Activated naive CD8-positive, alpha-beta T cell treated with anti-CD3 and anti-CD28 coated beads, Interleukin-2, amount 10 ng/mL, durations not matched to agents 7 days and 5 days (primary cell): ENCODE measurements at places on chromosomes 16 and 17.

DNA sequence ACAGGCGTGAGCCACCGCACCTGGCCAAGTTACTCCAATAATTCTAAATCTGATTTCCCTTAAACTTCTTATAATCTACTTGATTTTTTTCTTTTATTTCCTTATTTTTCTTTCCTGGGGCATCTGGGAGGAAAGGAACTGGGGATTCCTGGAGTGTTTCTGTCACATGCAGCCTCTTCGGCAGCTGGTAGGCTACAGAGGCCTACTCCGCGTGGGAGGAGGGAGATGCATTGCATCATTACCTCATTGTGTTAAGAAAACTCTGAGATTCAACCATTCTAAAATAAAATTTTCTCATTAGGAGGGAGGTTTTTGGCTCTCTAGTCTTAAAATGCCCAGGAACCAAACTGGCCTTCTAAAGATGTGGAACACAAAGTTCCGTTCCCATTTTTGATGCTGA, 64.0 kb downstream of the SOX9 start:
- no peak for DNase-seq

GRCh38 chr16:83888672-83889044, 10.3 kb upstream of the MLYCD start:
- DNase-seq, result no peak

DNA sequence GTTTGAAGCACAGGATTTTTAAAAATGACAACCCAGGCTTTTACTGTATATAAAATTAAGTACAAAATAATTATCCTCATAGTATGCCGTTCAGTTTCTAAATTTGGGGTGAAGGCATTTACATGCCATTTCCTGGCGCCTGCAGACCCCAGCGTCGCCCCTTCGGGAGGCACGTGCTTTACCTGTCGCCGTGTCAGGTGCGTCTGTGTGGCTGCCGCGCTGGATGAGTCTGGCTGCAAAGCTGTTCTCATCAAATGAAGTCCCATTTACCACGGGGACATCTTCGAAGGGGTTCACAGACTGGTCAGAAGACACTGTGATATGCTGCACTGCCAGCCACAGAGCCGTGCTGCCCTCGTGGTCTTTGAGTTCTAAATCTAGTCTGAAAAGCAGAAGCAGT, 51.8 kb downstream of the CYB5D2 start:
- DNase-seq, result no peak

GRCh38 chr17:20273741-20274500, 193.4 kb downstream of the LGALS9B start:
- DNase-seq, result no peak

DNA sequence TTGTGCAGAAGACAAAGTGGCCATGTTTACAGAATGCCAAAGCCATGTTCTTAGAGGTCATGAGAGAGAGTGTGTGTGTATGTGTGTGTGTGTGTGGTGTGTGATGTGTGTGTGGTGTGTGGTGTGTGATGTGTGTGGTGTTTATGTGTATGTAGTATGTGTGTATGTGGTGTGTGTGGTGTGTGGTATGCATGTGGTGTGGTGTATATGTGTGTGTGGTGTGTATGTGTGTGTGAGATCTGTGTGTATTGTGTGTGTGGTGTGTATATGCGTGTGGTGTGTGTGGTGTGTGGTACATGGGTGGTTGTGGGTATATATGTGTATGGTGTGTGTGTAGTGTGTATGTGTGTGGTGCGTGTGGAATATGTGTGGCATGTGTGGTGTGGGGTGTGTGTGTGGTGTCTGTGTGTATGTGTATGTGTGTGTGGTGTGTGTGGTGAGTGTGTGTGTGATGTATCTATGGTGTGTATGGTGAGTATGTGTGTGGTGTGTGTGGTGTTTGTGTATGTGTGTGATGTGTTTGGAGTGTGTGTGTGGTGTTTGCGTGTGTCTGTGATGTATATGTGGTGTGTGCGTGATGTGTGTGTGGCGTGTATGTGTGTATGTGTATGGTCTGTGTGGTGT, 8.2 kb upstream of the KRT17 start:
- DNase-seq, result no peak

DNA sequence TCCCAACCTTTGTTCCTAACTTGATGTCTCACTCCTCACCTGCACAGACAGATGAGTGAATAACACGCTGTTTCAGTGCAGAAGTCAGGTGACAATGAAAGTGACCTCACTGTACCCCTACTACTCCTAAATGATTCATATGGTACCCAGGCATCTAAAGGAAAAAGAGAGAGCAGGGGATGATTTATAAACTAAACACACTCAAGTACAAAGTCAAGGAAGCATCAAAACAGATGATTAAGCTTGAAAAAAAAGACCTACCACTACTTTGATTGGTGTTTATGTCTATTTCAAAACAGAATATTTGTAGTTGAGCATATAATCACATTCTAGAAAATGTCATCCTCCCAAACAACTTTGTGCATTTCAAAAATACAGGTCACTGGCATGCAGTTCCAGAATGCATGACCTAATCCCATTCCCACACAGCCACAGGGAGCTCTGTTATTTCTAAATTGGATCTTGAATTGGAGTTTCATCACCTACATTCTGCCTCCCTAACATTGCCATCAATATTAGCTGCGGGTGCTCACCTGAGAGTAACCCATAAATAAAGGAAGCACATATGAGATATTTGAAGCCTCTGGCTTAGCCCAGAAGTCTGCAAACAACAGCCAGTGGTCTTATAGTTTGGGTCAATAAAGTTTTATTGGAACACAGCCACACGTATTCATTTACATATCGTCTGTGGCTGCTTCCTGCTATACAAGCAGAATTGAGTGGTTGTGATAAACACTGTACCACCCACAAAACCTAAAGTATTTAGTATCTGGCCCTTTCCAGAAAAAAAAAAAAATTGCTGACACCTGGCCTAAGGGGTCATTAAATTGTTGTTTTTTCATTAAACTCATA, 14.0 kb downstream of the HS3ST3A1 start:
- DNase-seq, result no peak

DNA sequence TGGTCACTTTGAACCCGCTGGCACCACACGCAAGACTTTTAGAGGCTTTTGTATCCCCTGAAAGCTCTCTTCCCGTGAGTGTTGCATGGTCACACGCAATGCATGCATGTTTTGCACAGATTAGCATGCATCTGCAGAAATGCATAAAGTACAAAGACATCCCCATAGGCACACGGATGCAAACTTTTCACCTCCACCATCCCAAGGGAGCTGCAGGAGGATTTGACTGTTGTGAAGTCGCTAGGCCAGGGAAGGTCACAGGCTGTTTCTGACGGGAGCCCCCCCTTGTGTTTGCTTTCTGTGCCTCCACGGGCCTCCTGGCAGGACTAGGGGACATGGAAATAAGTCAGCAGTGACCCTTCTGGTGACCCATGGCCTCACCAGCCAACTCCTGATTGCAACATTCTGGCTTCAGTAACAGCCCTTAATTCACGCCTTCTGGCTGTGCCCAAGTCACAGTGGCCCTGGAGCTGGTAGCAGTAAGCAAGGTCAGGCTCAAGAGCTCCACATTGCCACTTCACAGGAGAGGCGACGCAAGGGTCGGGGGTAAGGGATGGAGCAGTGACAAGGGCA, 45.1 kb downstream of the SOX9 start:
- DNase-seq, result no peak
